Endodermal cell (in vitro differentiated cells): ENCODE measurements at places on chromosomes 12 and 14.

DNA sequence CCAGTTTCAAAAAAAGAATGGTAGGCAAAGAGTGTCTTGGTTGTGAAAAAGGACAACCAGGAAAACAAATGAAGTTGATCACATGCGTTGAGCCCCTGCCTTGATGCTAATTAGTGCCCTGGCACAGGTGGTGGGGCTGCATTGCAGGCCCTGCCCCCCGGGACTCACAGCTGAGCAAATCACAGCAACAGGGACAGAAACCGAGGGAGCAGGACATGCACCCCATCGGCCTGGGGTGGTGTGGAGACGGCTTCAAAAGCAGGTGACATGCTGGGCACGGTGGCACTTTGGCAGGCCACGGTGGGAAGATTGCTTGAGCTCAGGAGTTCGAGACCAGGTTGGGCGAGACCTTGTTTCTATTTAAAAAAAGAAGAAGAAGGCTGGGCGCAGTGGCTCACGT, 1.1 kb upstream of the PAPLN start:
- peaks cover 38% of the 10 kb centered on the region for H3K4me1 ChIP-seq
- H3K27me3 ChIP-seq, result peaks cover 51% of the 10 kb centered on the region
- DNase-seq, result no peak
- peak overlapping the region; percentile 46 for H3K4me3 ChIP-seq
- H3K27ac ChIP-seq, result no peak overlapping the region

DNA sequence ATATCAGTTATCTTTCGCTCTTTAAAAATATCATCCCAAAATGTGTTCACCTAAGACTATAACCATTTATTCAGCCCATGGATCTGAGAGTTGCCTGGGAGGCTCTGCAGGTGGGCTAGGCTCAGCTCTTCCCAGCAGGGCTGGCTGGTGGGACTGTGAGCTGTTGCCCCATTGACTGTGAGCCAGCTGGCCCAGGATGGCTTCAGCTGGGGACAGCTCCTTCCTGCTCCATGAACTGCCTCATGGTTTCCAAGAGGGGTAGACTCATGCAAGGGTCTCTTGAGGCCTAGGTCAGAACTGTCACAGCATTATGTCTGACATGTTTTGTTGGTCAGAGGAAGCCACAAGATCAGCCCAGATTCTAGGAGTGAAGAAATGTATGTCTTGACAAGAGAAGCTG, 114.1 kb upstream of the E2F7 start:
- DNase-seq, result peak; percentile 62
- H3K27me3 ChIP-seq, result no peaks in the 10 kb centered on the region
- H3K4me3 ChIP-seq, result no peak overlapping the region
- no peaks in the 10 kb centered on the region for H3K36me3 ChIP-seq

DNA sequence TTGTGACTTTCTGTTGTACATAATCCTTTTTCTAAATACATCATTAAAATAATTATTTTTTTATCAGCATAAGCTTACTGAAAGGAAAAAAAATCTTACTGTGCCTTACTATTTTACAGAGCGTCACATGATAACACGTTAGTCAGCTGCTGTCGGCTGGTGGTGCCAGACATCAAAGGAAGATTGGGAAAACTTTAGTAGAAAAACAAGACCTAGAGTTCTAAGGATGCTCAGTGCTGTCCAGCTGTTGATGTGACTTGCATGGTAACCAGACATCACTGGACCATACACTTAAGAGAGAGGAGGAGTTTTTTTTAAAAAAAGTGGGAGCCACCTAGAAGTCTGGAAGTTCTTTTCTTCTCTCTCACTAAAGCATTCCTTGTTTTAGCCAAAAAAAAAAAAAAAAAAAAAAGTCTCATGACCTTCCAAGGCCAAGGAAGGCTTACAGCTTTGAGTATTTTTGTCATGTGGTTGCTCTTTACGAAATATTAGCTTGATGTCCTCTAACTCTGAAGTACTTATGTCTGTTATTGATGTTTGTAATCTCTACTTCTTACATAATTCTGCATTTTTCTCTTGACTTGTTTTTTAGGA, 4.5 kb downstream of the RASSF8 start:
- peak overlapping the region; percentile 34 for H3K4me3 ChIP-seq
- H3K27me3 ChIP-seq, result no peaks in the 10 kb centered on the region
- no peak for DNase-seq
- no peak overlapping the region for H3K27ac ChIP-seq

DNA sequence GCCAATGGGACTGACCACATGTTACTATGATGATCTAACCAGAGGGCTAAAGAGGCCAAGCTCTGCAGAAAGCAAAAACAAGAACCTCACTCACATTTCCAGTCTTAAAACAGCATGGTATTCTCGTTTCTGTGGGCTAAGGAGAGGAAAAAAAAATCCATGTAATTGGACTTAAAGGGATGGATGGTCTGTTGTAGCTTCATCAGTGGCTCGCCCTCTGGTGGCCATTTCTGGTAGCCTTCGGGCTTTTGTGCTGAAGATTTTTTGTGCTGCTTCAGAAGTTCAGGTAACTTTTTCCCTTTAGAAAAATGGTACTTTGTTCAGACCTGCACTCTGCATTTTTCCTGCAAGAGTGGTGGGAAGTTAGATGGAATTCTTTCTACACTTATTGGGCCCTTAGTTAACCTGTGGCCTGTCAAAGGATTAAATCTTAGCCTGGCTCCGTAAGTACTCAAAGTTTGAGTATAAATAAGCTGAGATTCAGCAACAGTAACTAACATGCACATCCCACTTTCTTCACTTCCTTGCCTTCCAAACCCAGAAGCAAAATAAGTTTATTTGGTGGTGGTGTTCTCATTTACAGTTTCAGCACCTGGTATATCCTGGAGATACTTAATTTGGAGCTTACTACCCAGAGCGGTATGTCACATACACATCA, 22.3 kb downstream of the DCAF4 start:
- no peaks in the 10 kb centered on the region for H3K27me3 ChIP-seq
- DNase-seq, result peak; percentile 89
- no peaks in the 10 kb centered on the region for H3K4me1 ChIP-seq
- H3K27ac ChIP-seq, result no peak overlapping the region
- peaks cover 27% of the 10 kb centered on the region for H3K36me3 ChIP-seq

DNA sequence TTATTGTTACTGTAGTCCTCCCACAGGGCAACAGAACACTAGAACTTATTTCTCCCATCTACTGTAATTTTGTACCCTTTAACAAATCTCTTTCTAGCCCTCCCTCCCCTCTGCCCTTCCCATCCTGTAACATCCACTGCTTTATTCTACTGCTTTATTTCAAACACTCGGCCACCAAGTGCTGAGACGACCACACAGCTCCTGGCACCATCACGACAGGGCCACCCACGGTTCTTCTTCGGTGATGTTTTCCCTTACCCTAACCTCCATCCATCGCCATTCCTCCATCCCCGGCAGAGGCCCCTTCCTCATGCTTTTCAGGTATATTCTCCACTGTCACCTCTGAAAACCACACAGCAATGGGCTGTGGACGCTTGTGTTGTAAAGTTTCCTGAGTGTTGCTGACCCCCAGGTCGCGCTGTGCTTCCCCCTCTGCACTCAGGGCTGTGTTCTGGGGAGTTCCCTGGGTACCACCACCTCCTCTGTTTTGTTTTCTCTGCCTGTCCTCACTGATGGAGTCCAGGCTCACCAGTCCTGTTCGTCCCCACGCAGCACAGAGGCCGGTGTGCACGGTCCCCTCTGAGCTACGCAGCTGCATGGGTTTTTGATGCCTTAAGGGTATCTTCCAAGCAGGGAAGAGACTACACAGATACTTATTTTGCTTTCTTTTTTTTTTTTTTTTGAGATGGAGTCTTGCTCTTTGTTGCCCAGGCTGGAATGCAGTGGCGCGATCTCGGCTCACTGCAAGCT, 207.2 kb upstream of the TMEM132C start:
- no peak for DNase-seq
- no peak overlapping the region for H3K27ac ChIP-seq
- H3K4me1 ChIP-seq, result no peaks in the 10 kb centered on the region
- no peaks in the 10 kb centered on the region for H3K36me3 ChIP-seq

DNA sequence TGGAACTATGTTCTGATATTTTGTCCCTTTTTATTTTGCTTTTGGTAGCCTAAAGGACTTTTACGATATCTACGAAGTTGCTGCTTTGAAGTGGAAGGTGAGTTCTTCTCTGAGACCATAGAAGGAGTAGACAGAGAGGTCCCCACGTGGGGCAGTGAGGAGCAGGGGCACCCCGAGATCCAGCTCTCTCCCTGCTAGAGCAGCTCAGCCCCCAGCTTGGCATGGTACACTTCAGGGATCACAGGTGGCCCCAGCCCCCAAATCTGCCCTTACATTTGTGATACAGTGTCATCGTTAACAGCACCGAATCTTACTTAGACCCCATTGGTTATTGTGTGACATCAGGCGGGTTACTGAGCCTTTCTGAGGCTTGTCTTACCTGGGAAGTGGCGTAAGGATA, 56.8 kb downstream of the SLC8B1 start:
- no peaks in the 10 kb centered on the region for H3K4me1 ChIP-seq
- DNase-seq, result no peak
- no peaks in the 10 kb centered on the region for H3K36me3 ChIP-seq
- H3K4me3 ChIP-seq, result no peak overlapping the region
- no peaks in the 10 kb centered on the region for H3K27me3 ChIP-seq

DNA sequence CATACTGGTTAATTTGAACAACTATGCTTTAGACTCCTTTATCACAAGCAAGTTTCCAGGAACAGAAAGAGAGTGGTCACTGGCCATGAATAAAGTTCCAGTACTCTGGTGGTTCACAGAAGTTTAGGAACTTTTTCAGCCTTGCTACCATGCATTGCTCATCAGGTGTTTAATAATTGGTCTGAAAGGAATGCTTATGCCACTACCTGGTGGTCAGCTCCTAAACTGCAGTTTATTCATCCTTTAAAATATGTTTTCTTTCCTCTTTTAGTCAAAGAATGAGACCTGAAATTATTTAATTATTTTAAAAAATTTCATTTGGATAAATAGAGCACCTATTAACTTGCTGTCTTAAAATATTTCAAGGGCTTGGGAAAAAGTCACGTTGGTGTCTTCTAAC, 260.1 kb upstream of the OR4E1 start:
- H3K27me3 ChIP-seq, result no peaks in the 10 kb centered on the region
- H3K27ac ChIP-seq, result no peak overlapping the region
- no peaks in the 10 kb centered on the region for H3K36me3 ChIP-seq
- no peaks in the 10 kb centered on the region for H3K4me1 ChIP-seq
- no peak for DNase-seq
- no peak overlapping the region for H3K4me3 ChIP-seq

- H3K4me3 ChIP-seq, result no peak overlapping the region
- peaks cover 69% of the 10 kb centered on the region for H3K27me3 ChIP-seq
- no peak for DNase-seq
- H3K4me1 ChIP-seq, result peaks cover 15% of the 10 kb centered on the region
- H3K27ac ChIP-seq, result no peak overlapping the region
- H3K36me3 ChIP-seq, result no peaks in the 10 kb centered on the region
Observed at GRCh38 chr12:94148739-94149118, 352 bp downstream of the PLXNC1 start.

GRCh38 chr12:87679251-87679650, 349.9 kb downstream of the C12orf50 start:
- H3K4me1 ChIP-seq, result no peaks in the 10 kb centered on the region
- no peaks in the 10 kb centered on the region for H3K36me3 ChIP-seq
- H3K27ac ChIP-seq, result no peak overlapping the region

DNA sequence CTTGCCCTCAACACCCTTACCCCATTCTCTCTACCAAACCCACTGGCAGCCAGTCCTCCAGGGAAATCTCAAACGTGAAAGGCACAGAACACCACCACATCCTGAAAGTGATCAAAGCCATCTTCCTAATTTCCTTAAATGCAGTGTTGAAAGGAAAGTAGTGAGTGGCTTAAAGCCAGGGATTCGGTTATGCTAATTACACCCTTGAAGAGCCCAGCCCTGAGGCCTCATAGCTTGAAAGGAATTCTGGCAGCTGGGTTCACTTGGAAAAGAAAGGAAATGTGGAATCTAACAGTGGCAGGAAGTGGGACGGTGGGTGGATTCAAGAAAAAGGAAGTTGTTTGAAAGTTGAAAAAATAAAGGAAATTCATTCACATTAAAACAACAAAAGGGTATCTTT, 73.0 kb upstream of the FICD start:
- no peaks in the 10 kb centered on the region for H3K27me3 ChIP-seq
- H3K36me3 ChIP-seq, result no peaks in the 10 kb centered on the region
- peak overlapping the region; percentile 30 for H3K27ac ChIP-seq
- peak overlapping the region; percentile 30 for H3K4me3 ChIP-seq
- H3K4me1 ChIP-seq, result peaks cover 8% of the 10 kb centered on the region

DNA sequence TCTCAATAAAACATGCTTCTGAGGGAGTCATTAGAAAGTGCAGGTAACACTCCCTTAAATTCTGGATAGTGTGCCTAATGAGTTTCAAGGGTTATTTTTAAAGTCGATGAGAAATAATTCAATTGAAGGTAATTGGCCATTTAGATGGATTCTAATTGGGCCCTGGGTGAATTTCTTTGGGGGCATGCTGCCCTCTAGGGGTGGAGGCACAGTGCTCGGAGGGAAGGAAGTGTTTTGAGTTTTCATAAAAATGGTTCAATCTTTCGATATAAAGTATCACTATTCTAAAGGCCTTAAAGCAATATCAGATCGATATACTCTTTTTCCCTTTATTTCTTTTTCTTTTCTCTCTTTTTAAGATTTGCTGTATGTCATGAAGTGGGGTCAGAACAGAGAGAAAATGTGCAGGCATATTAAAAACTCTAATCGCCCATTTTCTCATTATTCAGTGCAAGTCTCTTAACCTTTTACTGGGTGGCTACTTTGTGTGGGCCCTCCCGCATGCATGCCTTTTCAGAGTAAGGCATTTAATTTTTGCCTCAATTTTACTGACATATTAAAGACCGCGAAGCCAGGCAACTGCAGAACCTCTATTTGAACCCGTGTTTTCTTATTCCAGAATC, 25.5 kb downstream of the NKX2-8 start:
- peaks cover 76% of the 10 kb centered on the region for H3K27me3 ChIP-seq
- H3K4me1 ChIP-seq, result no peaks in the 10 kb centered on the region
- H3K36me3 ChIP-seq, result no peaks in the 10 kb centered on the region
- no peak overlapping the region for H3K27ac ChIP-seq
- peak; percentile 75 for DNase-seq
- no peak overlapping the region for H3K4me3 ChIP-seq

- no peak overlapping the region for H3K4me3 ChIP-seq
- H3K27me3 ChIP-seq, result no peaks in the 10 kb centered on the region
- peaks cover 17% of the 10 kb centered on the region for H3K4me1 ChIP-seq
Observed at GRCh38 chr12:119019166-119019565, 37.8 kb downstream of the SRRM4 start.

- no peak overlapping the region for H3K27ac ChIP-seq
- no peak for DNase-seq
- no peaks in the 10 kb centered on the region for H3K4me1 ChIP-seq
Observed at GRCh38 chr14:32450919-32451675, 122.0 kb downstream of the AKAP6 start.

GRCh38 chr12:58588770-58589169, 331.5 kb downstream of the LRIG3 start:
- no peak for DNase-seq
- no peak overlapping the region for H3K27ac ChIP-seq
- H3K4me1 ChIP-seq, result no peaks in the 10 kb centered on the region
- H3K36me3 ChIP-seq, result no peaks in the 10 kb centered on the region

DNA sequence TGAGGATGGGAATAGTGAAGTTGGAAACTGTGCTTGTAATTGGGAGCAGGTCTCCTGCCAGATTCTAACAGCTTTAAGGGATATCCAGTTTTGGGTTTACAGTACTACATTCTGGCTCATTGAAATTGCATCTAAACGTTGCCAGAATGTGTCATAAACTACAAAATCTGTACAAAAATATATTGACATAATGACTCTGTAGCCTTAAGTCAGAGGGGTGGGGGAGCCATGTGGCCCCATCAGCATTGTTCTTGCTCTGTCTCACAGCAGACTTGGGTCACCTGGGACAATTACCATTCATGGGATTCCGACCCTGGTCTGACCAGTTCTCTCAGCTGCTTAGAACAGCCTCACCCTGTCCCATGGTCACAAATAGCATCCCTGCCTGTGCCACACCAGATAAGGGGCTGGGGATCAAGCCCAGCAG, 43.3 kb upstream of the MED13L start:
- no peak overlapping the region for H3K27ac ChIP-seq
- no peaks in the 10 kb centered on the region for H3K4me1 ChIP-seq
- no peaks in the 10 kb centered on the region for H3K27me3 ChIP-seq
- H3K36me3 ChIP-seq, result no peaks in the 10 kb centered on the region
- DNase-seq, result no peak
